ENCODE measurements at places on chromosomes 4 and X.

- DNase-seq: no peak
Measured at GRCh38 chr4:8136529-8136928, 22.1 kb downstream of the ABLIM2 start.

GRCh38 chrX:12770440-12770839 is 20.8 kb upstream of the PRPS2 start:
- DNase-seq: peak; percentile 32

DNA sequence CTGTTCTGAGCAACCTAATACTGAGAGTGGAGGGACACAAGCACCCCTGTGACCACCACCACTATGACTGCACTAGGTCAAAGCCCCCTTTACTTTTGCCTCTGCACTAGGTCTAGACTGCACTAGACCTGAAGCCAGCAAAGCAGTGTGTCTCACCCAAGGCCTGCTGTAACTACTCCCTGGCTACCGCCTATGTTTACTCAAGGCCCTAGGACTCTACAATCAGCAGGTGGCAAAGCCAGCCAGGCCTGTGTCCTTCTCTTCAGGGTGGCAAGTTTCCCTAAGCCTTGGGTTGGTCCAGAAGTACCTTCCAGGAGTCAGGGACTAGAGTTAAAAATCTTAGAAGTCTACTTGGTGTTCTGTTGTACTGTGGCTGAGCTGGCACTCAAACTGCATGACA is 15.9 kb downstream of the RAB33B start:
- no peak for DNase-seq

GRCh38 chr4:183098019-183098722 is 886 bp upstream of the WWC2 start:
- peak; percentile 45 for DNase-seq

- DNase-seq: no peak
Measured at GRCh38 chr4:38150766-38151165, 190.6 kb downstream of the PTTG2 start.

DNA sequence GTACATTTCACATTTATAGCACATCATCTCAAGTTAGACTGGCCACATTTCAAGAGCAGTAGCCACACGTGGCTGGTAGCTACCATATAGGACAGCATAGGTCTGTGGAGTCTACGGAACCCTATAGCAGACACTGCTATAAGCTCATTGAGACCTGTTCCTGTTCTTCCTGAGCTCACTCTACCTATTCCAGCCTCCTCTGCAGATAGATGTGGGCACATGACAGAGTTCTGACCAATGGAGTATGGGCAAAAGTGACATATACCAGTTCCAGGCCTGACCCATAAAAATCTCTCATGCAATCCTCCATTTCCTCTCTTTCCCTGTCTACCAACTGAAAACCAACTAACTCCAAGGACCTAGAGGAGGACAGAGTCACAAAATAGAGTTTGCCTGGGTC is 3.5 kb upstream of the HDAC6 start:
- no peak for DNase-seq

- DNase-seq: peak; percentile 94
Measured at GRCh38 chr4:78645853-78646757, 94.5 kb downstream of the ANXA3 start.

GRCh38 chr4:37584071-37584470 is 102.1 kb downstream of the RELL1 start:
- no peak for DNase-seq

GRCh38 chrX:133413218-133413925 is 1.9 kb downstream of the GPC4 start:
- no peak for DNase-seq

GRCh38 chr4:139208404-139208945 is 31.5 kb upstream of the ELF2 start:
- DNase-seq: peak; percentile 61

DNA sequence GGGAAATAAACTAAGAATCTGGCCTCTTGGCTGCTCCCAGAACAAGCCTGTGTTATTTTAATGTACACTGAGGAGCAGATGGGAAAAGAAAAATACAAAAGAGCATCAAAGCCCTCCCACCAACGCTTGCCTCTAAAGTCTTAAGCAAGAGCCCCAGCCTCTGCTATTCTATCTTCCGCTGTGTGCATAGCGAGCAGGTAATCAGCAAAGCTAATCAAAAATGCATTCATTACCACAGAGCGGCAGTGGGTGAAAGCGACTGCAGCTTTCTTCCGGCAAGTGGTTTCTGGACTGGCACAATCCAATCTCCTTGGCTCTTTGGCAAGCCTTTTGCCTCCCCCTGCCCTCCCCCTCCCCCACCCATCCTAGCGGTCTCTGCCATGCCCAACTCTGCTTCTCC is 13.5 kb upstream of the GRIA3 start:
- DNase-seq: no peak
